Activated CD4-positive, alpha-beta T cell treated with anti-CD3 and anti-CD28 coated beads for 1 hour (primary cell): ENCODE measurements at places on chromosomes 3 and 15.

DNA sequence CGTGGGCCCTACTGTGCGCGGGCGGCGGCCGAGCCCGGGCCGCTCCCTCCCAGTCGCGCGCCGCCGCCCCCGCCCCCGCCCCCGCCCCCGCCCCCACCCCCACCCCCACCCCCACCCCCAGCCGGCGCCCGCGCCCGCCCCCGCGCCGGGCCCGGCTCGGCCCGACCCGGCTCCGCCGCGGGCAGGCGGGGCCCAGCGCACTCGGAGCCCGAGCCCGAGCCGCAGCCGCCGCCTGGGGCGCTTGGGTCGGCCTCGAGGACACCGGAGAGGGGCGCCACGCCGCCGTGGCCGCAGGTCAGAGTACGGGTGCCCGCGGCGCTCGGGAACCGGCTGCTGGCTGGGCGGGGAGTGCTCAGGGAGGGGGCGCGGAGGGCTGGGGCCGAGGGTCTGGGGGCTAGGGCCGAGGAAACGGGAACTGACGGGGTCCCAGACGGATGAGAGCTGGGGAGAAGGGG, 1.1 kb upstream of the PPARG start:
- DNase-seq, result no peak

- DNase-seq, result no peak
Observed at GRCh38 chr3:120144267-120144666, 50.0 kb upstream of the GSK3B start.

GRCh38 chr15:48541341-48542278, 103.9 kb downstream of the FBN1 start:
- DNase-seq, result no peak

DNA sequence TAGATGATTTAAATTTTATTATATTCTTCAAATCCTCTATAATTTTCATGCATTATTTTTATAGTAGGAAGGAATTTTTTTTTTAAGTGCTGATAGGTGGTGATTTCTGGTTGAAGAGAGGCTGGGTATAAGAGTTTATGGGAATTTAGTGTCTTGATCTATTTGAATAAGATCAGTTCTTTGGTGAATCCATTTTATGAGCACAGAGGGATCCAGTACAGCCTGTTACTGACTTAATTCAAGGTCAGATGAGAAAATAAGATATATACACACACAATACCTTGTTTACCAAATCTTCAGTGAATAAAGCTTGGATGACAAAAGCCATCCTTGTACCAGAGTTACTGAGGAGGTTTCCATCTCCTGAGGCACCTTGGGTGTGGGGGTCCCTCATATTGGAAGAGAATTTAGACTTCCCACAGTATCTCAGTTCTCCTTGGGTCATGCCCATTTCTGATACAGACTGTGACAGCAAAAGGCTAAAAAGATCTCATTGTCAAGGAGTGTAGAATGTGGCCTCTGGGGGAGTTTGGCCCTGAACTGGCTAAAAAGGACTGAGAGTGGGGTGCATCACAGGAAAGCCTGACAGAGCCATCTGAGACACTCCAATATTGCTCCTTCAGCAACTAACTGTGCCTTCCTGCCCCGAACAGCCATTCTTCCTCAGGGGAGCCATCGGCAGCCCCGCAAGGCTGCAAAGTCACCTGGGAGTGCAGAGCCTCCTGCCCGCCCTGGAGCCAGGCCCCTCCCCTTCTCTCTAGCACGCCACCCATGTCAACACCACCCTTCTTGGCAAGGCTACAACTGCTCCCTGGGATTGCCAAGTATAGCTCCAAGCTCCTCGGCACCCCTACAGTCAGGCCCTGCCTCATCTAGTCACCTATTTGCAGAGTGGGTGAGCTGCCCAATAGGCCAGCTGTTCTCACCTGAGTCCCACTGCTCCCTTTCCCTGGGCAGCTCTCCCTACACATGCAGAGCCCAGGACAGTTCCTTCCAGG, 43.1 kb upstream of the HACD2 start:
- no peak for DNase-seq

DNA sequence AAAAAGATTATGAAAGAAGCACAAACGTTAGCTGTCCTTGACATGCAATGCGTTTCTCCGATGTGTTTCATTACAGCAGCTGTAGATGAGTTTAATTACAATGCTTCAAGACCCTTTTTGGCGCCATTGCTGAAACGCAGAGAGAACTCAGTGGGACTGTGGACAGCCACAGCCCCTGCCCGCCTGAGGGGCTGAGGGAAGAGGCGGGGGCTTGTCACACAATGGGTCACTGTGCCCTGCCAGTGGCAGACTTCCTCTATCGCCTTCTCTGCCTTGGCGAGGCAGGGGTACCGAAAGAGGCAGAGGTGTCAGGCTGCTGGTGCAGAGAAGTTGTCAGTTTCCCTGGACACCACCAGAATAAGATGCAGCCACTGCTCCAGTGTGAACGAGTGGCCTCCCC, 252.0 kb downstream of the NR2F2 start:
- no peak for DNase-seq

- DNase-seq, result no peak
Observed at GRCh38 chr3:53218131-53218530, 37.7 kb downstream of the TKT start.

DNA sequence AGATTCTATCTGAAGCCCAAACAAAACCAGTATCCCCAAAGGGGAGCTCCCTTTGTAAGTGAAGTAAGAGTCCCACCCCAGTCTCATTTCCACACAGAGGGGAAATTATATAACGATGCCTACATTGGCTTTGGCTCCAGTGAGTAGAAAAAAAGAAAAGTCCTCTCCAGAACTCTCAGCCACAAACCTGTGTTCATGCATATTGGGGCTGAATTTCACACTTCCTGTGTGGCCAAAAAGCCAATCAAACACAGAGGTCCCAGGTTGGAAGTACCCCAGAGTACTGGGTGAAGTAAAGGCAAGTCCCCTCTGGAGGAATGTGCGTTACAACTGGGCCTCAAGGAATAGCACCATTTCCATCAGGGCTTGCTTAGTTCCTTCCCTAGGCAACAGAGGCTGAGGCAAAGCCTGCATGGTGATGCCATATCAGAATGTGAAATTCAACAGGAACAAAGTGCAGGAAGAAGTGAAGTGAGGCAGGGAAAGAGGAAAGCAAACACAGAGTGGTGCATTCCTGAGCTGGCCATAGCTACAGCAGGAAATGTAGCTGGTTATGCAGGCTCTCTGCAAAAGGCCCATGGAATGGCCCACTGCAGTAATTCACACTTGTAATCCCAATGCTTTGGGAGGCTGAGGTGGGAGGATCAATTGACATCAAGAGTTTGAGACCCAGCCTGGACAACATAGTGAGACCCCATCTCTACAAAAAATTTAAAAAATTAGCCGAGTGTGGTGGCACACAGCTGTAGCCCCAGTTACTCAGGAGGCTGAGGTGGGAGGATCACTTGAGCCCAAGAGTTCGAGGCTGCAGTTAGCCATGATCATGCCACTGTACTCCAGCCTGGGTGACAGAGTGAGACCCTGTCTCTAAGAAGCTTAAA, 16.6 kb upstream of the CX3CR1 start:
- no peak for DNase-seq

- no peak for DNase-seq
Observed at GRCh38 chr15:68985361-68985891, 29.1 kb upstream of the NOX5 start.

- no peak for DNase-seq
Observed at GRCh38 chr15:97903971-97904572, 56.4 kb upstream of the ARRDC4 start.

GRCh38 chr3:58034738-58035523, 26.7 kb downstream of the FLNB start:
- no peak for DNase-seq

DNA sequence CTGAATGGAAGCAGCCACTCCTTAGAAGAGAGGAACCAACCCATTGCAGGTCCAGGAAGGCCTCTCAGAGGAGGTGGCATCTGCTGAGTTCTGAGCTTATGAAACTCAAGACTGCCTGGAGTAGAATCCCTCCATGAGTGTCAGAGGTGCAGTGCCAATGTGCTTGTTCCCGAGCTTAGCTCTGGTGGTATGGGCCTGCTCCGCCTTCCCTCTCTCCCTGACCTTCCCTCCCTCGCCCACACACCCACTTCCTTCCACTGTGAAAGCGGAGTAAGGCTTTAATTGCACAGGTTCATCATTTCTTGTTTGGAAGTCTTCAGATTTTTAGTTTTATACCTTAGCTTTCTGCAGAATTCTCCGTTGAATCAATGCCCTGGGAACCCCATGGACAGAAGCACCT, 208.0 kb upstream of the BHLHE40 start:
- DNase-seq, result no peak

- no peak for DNase-seq
Observed at GRCh38 chr3:82084824-82085223, 323.4 kb upstream of the GBE1 start.

DNA sequence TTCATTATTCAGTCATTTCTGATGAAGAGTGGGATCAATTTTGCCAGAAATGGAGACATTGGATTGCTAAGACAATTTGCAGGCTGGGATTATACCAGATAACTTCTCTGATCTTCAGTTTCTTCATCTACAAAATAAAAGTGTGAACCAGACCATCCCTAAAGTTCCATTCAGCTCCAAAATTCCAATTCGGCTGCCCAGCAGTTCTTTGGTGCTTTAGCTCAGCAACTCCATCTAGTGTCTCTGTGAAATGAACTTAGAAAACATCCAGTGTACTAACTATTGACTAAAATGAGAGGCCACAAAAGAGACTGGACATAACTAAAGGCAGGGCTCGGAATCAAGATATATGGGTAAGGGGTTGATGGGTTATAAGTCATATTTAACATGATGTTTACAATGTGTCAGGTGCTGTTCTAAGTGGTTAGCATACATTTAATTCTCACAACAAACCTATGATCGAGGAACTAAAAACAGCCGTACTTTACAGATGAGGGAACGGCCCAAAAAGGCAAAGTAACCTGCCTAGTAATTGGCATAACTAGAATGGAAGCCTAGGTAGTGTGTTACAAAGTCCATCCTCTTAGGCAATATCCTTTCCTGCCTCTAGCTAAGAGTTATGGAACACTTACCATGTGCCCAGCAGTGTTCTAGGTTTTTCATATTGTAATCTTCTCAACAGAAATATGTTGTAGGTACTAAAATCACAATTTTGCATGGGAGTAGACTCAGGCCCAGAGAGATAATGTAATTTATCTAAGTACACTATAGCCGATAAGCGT, 17.0 kb downstream of the THAP10 start:
- no peak for DNase-seq

- no peak for DNase-seq
Observed at GRCh38 chr3:16178628-16178988, 4.1 kb downstream of the GALNT15 start.

DNA sequence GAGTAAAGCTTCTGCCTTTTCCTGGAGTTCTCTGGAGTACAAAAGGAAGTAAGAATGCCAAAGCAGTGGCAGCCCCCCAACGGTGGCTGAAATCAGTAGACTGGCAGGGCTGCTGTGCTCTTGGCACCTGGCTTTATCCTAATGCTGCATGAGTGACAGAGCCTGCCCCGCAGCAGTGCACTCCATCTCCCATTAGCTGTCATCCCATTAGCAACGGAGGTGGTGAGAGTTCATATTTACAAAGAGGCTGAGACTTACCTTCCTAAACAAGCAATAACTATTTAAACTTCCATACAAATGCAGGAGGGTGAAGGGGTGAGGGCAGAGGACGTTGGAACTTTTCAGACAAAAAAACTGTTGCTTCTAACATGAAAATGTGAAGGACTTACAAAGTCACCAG, 51.9 kb downstream of the SERPINI1 start:
- DNase-seq, result no peak

- DNase-seq, result no peak
Observed at GRCh38 chr15:62637574-62637897, 405.0 kb upstream of the TPM1 start.

DNA sequence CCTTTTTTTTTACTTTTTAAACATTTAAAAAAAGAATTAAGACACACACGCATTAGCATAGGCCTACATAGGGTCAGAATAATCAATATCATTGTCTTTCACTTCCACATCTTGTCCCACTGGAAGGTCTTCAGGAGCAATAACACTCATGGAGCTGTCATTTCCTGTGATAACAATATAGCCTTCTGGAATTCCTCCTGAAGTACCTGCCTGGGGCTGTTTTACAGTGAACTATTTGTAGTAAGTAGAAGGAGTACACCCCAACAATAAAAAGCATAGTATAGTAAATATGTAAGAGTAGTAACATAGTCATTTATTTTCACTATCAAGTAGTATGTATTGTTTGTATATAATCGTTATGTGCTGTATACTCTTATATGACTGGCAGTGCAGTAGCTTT, 19.5 kb upstream of the CLDN18 start:
- DNase-seq, result no peak

DNA sequence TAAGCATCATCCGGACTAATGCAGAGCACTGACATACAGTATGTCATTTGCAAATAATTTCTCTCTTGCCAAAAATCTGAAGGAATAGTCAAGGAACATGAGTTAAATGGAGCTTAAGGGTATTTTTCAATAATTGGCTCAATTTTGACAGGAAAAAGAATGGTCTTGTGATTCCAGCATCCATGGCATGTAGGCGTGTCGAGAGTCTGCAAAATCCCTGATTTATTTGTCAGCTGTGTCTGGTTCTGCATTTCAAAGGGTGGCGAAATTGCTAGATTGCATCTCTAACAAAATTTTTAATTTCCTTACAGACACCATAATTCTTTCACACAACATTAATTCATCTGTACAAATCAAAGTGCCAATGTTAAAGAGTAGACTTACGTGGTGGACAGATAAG, 65.4 kb upstream of the TBC1D23 start:
- no peak for DNase-seq

DNA sequence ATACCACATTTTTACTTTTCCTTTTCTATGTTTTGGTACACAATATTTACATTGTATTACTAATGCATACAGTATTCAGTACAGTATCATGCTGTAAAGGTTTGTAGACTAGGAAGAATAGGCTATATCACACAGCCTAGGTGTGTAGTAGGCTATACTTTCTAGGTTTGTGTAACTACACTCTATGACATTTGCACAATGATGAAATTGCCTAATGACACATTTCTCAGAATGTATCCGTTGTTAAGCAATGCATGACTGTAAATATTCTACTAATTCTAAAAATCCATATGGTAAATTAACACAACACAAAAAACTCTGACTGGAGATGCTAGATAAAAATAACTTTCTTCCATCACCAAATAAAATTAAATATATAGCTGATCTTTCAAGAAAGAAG, 16.2 kb downstream of the NEDD4 start:
- no peak for DNase-seq

GRCh38 chr3:177379045-177379444, 181.8 kb upstream of the TBL1XR1 start:
- no peak for DNase-seq

DNA sequence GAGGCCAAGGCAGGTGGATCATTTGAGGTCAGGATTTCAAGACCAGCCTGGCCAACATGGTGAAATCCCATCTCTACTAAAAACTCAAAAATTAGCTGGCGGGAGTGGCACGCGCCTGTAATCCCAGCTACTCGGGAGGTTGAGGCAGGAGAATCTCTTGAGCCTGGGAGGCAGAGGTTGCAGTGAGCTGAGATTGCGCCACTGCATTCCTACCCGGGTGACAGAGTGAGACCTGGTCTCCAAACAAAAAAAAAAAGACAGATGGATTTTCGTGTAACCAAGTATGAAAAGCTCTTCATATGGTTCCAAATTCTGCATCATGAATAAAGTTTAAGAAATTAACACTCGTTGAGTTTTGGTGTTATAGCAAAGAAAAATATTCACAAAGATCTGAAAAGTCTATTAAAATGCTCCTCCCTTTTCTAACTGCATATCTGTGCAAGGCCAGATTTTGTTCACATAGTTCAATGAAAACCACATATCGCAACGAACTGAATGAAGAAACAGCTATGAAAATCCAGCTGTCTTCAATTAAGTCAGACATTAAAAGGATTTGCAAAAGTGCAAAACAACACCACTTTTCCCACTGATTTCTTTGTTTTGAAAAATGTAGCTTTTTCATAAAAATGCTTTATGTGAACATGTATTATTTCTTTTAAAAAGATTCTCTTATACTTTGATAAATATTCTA, 23.8 kb upstream of the FBLN2 start:
- DNase-seq, result no peak
